ENCODE measurements at places on chromosomes 16 and 17.

DNA sequence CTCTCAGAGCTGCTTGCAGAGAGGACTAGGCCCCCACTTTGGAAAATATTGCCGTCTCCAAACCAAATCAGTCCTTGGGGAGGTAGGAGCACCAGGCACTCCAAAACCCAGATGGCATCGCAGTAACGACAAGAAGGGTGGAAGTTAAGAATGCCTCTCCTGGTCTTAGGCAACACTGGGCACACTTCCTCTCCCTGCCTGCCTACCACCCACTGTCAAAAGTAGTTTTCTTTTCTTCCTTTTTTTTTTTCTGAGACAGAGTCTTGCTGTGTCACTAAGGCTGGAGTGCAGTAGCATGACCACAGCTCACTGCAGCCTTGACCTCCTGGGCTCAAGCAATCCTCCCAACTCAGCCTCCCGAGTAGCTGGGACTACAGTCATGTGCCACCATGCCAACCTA, 47.2 kb downstream of the SRL start:
- no peak for DNase-seq

- no peak for DNase-seq
Observed at GRCh38 chr17:56822725-56823124, 11.0 kb downstream of the C17orf67 start.

GRCh38 chr16:30371248-30371816, 1.0 kb upstream of the TBC1D10B start:
- DNase-seq: no peak

DNA sequence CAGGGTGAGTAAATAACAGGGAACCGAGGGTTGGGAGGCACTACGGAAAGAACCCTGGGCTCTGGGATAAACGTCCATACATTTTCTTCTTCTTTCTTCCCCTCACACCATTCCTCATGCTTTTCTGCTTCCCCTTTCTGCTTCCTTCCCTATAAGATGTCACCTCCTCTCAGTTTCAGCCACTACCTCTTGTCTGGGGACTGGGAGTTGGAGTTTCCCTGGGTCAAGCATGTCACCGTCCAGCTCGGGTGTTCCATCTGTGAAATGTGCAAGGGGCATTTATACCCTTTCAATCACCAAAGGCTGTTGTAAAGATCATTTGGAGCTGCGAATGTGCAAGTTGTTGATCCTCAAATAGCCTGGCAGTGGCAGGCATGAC, 17.5 kb upstream of the CCL22 start:
- DNase-seq: no peak

- DNase-seq: no peak
Observed at GRCh38 chr17:50710025-50710424, 2.3 kb upstream of the ANKRD40 start.

DNA sequence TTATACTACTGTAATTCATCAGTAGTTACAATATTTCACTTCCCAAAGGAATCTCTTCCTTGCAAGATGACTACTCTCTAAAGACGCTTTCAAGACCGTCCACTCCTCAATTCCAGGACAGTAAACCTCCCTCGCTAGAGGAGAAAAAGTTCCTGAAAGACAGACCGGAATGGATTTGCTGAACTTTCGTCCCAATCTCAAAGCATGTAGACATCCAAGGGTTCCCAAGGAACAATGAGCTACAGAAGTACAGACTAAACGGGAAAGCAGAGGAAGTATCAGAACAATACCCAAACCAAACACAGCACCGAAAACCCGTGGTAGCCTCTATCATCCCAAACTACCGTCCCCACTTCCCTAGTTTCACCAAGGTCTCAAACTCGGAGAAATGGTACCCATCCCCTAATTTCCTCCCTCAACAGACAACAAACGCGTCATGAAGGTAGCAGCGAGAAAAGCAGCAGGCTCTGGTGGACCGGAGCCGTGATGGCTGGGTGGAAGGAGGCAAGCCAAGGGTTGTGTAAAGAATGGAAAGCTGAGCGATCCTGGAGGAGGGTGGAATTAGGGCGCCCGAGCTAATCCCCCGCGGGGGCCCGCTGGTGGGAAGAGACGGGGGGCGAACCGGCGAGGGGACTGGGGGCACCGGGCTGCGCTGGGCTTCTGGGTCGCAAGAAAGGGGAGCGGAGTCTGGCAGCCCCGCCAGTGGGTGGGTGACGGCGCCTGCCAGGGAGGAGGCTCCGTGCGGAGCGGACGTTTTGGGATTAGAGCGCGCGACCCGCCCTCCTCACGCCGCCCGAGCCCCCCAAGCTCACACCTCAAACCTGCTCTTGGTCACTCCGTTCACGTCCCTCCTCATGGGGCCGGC, 647 bp downstream of the FBXL20 start:
- peak; percentile 4 for DNase-seq
